Breast epithelium (tissue), 4 donors: ENCODE measurements at places on chromosomes 11 and 22. TPM values are rescaled to one million over a fixed set of nuclear protein-coding genes. Genes with fewer than 3 reads are reported as not detected.
A peak's percentile ranks its signal among the peaks of the same experiment; 100 is the strongest.

The TIMM10 gene
- 37.2 TPM for total RNA-seq

The FIBIN gene
- total RNA-seq = 71.4 TPM

The HEPHL1 gene
- not detected for total RNA-seq

The TNRC6B gene
- total RNA-seq = 39.7 TPM

The PRODH gene
- total RNA-seq = 4.6 TPM

The PKP3 gene
- 36.7 TPM for total RNA-seq

The PGA5 gene
- total RNA-seq = 1.6 TPM

DNA sequence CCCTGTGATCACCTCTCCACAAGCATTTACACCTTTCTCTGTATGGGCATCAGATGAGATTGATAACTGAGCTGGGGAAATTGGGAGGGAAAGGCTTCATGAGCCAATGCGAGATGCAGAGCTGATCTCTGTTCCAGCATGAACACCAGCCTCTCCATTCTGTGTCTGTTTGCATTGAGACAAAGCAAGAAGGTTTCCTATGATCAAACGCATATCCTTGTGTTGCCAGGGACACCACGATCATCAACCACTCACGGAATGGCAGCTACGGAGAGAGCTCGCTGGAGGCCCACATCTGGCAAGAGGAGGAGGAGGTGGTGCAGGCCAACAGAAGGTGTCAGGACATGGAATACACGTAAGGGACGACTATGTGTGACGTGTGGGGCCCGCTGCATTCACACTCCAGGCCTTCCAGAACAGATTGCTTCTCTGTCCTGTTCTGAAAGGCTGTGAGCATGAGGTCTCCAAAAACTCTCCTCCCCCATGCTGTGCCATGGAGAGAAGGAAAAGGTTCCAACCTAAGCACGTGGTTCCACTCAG, 96.4 kb downstream of the AMOTL1 start:
- no peak for DNase-seq
- no peaks in the 10 kb centered on the region for H3K27me3 ChIP-seq
- no peak overlapping the region for H3K4me3 ChIP-seq
- no peak overlapping the region for H3K27ac ChIP-seq
- no peaks in the 10 kb centered on the region for H3K4me1 ChIP-seq

DNA sequence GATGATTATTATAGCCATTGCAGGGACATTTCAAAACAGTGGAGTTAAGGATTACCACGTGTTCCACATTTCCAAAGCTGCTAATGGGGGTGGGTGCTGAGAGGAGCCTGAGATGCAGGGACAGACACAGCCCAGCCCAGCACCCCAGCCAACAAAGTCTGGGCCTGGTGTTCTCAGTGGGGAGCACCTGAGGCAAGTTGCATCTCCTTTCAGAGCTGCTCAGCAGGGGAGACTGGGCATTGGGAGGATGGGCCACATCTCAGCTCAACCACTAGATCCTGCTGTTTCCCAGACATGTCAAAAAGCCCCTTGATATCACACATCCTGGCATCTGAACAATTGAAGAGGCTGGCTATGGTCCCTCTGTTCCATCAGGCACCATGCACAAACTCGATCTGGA, 458.0 kb upstream of the KIRREL3 start:
- no peak overlapping the region for H3K27ac ChIP-seq
- DNase-seq = no peak
- H3K4me3 ChIP-seq = no peak overlapping the region

DNA sequence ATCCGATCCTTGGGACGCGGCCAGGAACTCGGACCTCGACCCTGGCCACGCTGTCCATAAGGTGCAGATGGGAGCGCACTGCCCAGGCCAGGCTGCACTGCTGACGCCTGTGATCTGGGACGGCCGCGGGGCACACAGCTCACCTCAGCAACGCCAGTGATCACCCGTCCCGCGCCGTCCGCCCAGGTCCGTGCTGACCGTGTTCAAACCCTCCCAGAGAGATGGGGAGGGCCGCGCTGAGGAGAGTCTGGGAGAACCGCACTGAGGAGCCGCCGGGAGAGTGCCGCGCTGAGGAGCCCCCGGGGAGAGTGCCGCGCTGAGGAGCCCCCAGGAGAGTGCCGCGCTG, 636 bp downstream of the KCNQ1OT1 start:
- H3K36me3 ChIP-seq = no peaks in the 10 kb centered on the region
- H3K27ac ChIP-seq = peak overlapping the region; percentile 88
